ENCODE measurements at places on chromosomes 11 and 22.
A peak's percentile ranks its signal among the peaks of the same experiment; 100 is the strongest.

- no peak for DNase-seq
These were observed 153.4 kb downstream of the CCDC34 start for GRCh38 chr11:27209562-27210005.

DNA sequence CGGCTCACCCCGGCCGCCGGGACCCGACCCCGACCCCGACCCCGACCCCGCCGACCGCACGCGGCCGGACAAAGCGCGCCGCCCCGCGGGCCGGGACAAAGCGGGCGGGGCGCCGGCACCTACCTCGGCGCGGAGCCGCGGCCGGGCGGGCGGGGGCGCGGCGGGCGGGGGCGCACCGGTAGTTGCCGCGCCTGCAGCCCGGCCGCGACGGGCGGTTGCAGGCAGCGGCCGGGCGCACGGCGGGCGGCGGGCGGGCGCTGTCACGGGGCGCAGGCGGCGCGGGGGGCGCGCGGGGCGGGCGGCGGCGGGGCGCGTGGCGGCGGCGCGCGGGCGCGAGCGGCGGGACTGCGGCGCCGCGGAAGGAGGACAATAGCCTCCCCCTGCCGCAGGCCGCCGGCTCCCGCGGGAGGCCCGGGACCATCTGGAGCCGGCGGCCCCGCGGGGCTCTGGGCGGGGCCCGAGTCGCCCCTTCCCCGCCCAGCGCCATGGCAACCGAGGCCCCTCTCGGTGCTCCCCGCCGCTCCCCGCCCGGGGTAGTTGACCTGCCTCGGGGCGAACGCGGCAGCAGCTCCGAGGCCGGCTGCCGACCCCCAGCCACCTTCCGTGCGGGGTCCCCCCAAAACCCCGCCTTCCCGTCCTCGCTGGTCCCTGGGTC lies 851 bp downstream of the SPTBN2 start:
- DNase-seq: no peak

GRCh38 chr11:119936426-119936825 lies 201.5 kb downstream of the TRIM29 start:
- DNase-seq: no peak

- no peak for DNase-seq
These were observed 39.7 kb downstream of the C11orf91 start for GRCh38 chr11:33660962-33661361.

DNA sequence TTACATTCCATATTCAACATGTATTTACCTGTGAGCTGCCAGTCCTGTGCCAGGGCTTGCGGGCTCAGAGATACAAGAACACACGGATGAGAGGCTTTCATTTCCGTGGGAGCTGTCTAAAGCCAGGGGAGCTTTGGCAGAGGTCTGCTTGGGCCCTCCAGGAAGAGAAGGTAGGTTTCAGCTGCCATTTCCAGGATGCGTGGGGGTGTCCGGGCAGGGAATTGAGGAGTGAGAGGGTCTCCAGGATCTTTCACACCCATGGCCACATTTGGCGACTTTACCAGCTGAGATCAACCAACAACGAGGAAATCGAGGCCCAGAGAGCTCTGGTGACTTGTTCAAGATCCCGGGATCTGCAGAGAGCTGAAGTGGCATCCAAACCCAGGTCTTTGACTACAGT lies 119.6 kb downstream of the BUD13 start:
- DNase-seq: no peak

DNA sequence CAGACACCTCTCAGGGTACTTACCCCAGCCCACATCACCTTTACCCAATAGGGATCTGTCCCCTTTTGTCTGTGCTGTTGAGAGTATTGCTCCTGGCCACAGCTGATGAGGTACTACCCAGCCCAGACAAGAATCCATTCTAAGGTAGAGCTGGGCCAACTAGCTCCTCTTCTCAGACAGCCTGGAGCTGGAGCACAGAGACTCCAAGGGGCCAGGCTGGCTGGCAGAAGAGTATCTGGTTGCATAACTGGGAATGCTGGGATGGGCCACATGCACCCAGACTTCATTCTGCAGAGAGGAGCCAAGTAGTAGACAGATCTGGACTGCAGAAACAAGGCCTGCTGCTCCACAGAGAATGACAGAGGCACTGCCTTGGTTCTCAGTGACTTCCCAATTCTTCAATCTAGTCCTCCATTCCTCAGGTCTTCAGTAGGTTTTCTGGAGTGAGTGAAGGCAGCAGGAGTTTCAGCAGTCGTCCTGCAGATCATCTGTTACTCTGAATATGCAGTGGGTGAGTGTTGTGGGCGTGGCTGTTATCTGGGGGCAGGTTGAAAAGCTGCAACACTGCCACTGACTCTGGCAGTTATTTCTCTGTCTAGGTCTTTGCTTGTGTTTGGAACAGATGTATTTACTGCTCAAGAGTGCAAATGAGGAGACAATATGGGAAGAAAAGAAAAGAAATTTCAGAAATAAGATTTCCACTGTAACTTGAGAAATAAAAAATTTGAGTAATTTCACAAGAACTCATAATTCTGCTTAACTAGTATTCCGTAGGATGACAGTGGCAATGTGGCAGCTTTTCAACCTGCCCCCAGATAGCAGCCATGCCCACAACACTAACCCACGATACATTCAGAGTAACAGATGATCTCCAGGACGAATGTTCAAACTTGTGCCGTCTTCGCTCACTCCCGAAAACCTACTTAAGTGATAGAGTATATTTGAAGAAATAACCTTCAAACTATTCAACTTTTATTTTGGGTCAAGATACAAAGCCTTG lies 34.9 kb downstream of the MAPK1 start:
- DNase-seq: no peak

GRCh38 chr22:50027639-50028537 lies 15.3 kb upstream of the IL17REL start:
- DNase-seq: peak; percentile 72

- DNase-seq: no peak
These were observed 128.2 kb downstream of the ST3GAL4 start for GRCh38 chr11:126483621-126484195.

GRCh38 chr11:91258876-91259275 lies 965.7 kb upstream of the FAT3 start:
- no peak for DNase-seq

GRCh38 chr22:45738206-45738605 lies 66.6 kb downstream of the ATXN10 start:
- DNase-seq: no peak

GRCh38 chr11:102346456-102346747 lies 612 bp upstream of the BIRC2 start:
- no peak for DNase-seq

DNA sequence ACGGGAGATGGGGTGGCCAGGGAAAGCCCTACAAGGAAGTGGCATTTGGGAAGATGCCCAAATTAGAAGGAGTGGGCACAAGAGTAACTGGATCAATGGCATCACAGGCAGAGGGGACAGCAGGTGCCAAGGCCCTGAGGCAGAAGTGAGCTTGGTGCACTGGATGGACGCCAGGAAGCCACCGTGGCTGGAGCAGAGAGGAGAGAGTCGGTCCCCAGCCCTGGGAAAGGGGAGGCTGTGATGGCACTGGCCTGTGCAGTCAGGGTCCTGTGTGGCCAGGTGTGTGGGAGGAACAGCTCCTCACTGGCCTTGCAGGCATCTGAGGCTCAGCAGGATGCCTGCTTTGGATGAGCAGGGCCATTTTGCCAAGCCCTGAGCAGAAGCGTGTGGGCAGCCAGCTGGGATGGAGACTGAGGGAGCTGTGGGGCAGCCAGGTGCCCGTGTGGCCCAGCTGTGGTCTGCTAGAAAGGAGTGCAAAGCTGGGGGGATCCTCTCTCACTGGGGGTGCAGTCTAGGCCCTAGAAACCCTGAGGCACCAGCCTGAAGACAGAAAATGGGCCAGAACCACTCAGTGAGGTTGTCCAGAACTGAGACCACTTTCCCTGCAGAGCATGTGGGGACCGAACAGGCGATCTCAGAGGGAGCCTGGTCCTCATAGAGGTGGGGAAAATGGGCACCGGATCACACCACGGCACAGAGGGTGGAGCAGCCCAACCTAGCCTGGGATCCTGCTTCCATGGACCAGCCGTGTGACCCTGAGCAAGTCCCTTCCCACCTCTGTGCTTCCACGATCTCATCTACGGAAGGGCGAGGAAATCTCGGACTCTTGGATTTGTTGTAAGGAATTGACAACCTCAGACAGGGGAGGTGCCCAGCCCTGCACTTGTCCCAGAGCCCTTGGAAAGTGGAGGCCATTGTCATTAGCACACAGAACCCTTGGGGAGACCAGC lies 78.6 kb upstream of the RTL6 start:
- DNase-seq: no peak

- no peak for DNase-seq
These were observed 104.0 kb downstream of the FAR1 start for GRCh38 chr11:13772223-13773046.

- DNase-seq: peak; percentile 95
These were observed 1.5 kb downstream of the LGALS1 start for GRCh38 chr22:37676736-37677492.
